ENCODE measurements at places on chromosomes 16 and 17.

GRCh38 chr16:31107465-31107867 is 720 bp upstream of the BCKDK start:
- no peaks in the 10 kb centered on the region for H3K27me3 ChIP-seq
- H3K27ac ChIP-seq, result no peak overlapping the region
- H3K36me3 ChIP-seq, result peaks cover 8% of the 10 kb centered on the region
- H3K4me1 ChIP-seq, result peaks cover 26% of the 10 kb centered on the region
- H3K4me3 ChIP-seq, result no peak overlapping the region

- no peaks in the 10 kb centered on the region for H3K4me1 ChIP-seq
- H3K27me3 ChIP-seq, result no peaks in the 10 kb centered on the region
- DNase-seq, result no peak
- H3K27ac ChIP-seq, result no peak overlapping the region
- no peaks in the 10 kb centered on the region for H3K36me3 ChIP-seq
- H3K4me3 ChIP-seq, result no peak overlapping the region
Observed at GRCh38 chr17:6170349-6170748, 100.2 kb downstream of the WSCD1 start.

DNA sequence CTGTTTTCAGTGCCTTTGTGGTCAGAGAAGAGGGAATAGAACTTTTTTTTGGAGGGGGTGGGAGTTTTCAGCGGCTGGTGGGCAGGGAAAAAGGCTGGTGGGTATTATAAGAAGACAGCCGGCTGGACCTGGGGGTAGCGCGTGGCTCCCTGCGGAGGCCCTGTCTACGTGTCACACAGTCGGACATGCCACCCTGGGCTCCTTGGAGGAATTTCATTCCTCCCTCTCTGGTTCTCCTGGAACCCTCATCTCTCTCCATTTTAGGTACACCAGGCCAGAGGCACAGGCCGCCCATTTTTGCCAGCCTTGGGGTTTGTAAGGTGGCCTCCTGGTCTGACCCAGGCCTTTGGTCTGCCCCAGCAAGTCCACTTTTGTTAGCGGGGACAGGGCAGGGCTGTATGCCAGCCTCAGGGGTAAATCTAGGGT is 908 bp downstream of the FKBP10 start:
- no peak for DNase-seq
- no peaks in the 10 kb centered on the region for H3K27me3 ChIP-seq
- no peak overlapping the region for H3K4me3 ChIP-seq
- no peaks in the 10 kb centered on the region for H3K36me3 ChIP-seq
- H3K27ac ChIP-seq, result no peak overlapping the region

GRCh38 chr17:2018716-2019510 is 6.2 kb downstream of the RTN4RL1 start:
- no peak for DNase-seq
- H3K4me3 ChIP-seq, result no peak overlapping the region
- H3K27me3 ChIP-seq, result peaks cover 14% of the 10 kb centered on the region

DNA sequence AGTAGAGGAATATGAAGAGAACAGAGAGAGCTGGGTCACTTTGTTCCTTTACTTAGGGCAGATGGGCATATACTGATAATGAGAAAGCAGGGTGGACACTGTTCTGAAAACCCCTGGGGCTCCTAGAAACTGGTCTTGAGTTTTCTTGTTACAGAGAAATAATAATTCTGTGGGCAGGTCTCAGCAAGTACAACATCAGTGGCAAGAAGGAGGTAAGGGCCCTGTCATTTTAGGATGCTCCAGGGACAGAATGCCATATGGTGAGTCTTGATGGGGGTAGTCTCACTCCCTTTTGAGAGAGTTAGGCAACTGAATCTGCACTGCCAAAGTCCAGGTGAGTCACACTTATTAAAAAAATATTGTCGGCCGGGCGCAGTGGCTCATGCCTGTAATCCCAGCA is 102.3 kb downstream of the KCNJ2 start:
- H3K36me3 ChIP-seq, result no peaks in the 10 kb centered on the region
- DNase-seq, result no peak
- no peak overlapping the region for H3K27ac ChIP-seq
- H3K4me1 ChIP-seq, result no peaks in the 10 kb centered on the region
- H3K27me3 ChIP-seq, result no peaks in the 10 kb centered on the region

DNA sequence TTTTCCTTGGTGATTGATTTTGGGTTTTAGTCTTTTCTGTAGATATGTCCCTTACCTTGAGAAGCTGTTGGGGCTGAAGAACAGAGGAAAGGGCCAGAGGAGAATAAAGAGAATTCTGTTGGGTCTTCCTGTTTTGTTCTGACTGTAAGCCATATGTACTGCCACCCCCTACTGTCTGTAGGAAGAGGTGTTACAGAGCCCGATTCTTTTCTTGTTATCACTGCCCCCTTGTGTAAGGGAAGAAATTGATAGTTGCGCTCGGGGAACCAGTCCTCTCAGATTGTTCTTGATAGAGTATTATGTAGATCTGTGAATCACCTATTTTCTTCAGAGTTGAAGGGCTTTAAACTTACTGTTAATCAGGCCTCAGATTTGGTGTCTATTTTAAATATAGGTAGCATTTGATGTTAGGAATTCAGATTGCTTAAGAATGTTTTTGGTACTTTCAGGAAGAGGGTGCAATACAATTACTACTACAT is 2.4 kb downstream of the TANC2 start:
- peak; percentile 89 for DNase-seq
- H3K4me3 ChIP-seq, result no peak overlapping the region
- H3K27me3 ChIP-seq, result no peaks in the 10 kb centered on the region
- H3K4me1 ChIP-seq, result peaks cover 11% of the 10 kb centered on the region

- H3K27me3 ChIP-seq, result no peaks in the 10 kb centered on the region
- H3K4me1 ChIP-seq, result no peaks in the 10 kb centered on the region
- no peak overlapping the region for H3K4me3 ChIP-seq
- DNase-seq, result no peak
- no peak overlapping the region for H3K27ac ChIP-seq
Observed at GRCh38 chr17:13153036-13153435, 135.2 kb upstream of the ELAC2 start.

DNA sequence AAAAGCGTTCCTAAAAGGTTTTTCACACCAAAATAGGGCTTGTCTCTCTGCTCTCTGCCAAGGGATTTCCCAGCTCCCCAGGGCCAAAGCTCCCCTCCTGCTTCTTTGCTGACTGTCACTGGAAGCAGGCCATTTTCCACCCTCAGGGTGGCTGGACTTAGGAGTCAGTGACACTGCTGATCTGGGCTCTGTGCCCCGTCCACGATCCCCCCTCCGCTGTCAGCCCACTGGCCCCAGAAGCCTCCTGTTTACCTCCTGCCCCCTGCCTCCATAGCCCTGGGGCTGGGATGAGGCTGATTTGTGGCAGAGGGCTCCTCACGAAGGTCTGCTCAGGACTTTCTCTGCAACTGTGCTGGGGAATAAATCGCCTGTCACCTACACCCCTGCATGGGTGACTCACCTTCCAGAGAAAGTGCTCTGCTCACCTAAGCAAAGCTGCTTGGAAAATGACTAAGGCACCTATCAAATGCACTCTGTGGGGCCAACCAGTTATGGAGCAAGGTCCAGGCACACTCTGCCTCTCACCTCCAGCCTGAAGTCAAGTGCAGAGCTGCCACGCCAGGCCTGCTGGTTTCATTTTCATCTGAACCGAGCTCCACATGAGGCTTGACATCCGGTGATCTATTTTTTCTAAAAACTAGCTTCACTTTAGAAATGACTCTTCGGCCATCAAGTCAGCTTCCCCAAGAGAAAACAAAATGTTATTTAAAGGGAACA is 4.9 kb downstream of the MAP3K14 start:
- H3K4me1 ChIP-seq, result peaks cover 61% of the 10 kb centered on the region
- peak overlapping the region; percentile 27 for H3K27ac ChIP-seq
- no peaks in the 10 kb centered on the region for H3K27me3 ChIP-seq
- peak overlapping the region; percentile 28 for H3K4me3 ChIP-seq
- DNase-seq, result peak; percentile 41

- no peak overlapping the region for H3K4me3 ChIP-seq
- no peaks in the 10 kb centered on the region for H3K4me1 ChIP-seq
- no peaks in the 10 kb centered on the region for H3K27me3 ChIP-seq
- no peak overlapping the region for H3K27ac ChIP-seq
Observed at GRCh38 chr16:77531752-77532151, 96.9 kb upstream of the ADAMTS18 start.

GRCh38 chr17:51120357-51120738 is 320 bp downstream of the SPAG9 start:
- H3K4me3 ChIP-seq, result peak overlapping the region; percentile 95
- peak overlapping the region; percentile 94 for H3K27ac ChIP-seq
- no peaks in the 10 kb centered on the region for H3K36me3 ChIP-seq
- peaks cover 15% of the 10 kb centered on the region for H3K4me1 ChIP-seq
- DNase-seq, result no peak

DNA sequence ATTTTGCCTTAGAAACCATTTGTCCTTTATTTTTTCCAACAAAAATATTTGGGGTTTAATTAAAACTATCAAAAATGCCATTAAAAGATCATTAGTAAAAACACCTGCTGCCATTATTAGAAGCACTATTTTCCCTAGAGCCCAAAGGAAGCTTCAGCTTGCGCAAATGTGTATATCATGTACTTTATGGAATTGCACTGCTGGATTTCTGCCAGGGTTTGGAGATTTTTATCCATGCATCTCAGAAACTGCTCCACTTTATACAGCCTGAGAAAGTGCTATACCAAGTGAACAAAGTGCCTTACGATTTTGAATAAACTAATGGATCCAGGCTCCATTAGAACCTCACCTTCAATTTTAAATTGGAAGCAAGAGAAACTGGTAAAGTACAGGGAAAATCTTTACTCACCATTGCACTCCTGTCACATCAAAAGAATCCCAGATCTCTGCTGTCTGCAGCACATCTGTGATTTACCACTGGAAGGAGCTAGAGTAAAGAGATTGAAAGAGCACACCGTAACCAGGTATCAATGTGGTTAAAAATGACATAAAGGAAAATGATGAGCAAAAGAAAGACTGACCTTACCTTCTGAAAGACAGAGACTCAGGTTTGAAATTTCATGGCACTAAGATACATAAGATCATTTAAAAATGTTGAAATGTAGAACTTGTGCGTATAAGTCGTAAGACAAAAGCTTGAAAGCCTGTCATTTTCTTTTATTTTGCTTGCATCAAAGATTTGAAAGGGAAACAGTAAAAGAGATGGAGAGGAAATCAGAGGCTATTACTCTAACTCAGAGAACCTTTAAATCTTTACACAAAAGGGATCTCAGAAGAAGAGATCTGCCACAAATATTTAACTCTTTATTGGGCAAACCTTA is 678.1 kb upstream of the GOT2 start:
- no peaks in the 10 kb centered on the region for H3K36me3 ChIP-seq
- no peak overlapping the region for H3K27ac ChIP-seq
- no peaks in the 10 kb centered on the region for H3K27me3 ChIP-seq
- H3K4me1 ChIP-seq, result no peaks in the 10 kb centered on the region
- H3K4me3 ChIP-seq, result no peak overlapping the region

DNA sequence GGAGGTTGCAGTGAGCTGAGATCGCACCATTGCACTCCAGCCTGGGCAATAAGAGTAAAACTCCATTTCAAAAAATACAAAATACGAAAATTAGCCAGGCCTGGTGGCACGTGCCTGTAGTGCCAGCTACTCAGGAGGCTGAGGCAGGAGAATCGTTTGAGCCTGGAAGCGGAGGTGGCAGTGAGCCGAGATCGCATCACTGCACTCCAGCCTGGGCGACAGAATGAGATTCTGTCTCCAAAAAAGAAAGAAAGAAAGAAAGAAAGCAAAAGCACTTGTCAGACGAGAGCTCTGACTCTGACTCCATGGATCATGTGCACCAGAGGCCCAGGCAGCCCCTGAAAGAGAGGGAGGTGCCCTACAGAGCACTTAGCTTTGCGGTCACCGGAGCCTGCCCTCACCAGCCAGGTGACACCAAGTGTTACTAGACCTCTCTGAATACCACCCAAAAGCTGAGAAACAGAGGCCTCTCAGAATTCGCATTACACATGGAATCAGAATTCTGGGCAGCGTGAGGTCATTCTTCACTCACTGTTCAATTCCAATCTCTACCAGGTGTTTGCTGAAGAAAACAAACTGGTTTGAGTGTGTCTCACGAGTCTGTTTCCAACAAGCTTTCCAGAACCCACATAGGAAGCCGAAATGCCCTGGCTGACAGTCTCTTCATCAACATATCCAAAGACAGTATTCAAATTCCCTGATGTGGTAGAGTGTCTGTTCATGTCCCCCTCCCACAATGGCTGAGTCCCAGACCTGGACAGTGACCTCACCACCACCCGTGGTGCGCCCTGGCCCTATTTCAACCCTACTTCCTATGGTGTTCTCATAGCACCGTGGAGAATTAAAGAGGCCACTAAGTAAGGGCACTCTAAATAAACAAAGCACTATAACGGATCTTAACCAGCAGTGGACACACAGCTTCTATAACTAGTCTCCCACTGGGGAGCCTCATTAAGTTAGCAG is 1.5 kb downstream of the FLCN start:
- DNase-seq, result no peak
- H3K4me3 ChIP-seq, result peak overlapping the region; percentile 72
- H3K27me3 ChIP-seq, result no peaks in the 10 kb centered on the region
- peaks cover 21% of the 10 kb centered on the region for H3K36me3 ChIP-seq
- peaks cover 31% of the 10 kb centered on the region for H3K4me1 ChIP-seq

- H3K4me1 ChIP-seq, result peaks cover 42% of the 10 kb centered on the region
- H3K27me3 ChIP-seq, result no peaks in the 10 kb centered on the region
- H3K4me3 ChIP-seq, result no peak overlapping the region
- H3K27ac ChIP-seq, result peak overlapping the region; percentile 76
Observed at GRCh38 chr16:48535831-48536613, 74.0 kb downstream of the N4BP1 start.

DNA sequence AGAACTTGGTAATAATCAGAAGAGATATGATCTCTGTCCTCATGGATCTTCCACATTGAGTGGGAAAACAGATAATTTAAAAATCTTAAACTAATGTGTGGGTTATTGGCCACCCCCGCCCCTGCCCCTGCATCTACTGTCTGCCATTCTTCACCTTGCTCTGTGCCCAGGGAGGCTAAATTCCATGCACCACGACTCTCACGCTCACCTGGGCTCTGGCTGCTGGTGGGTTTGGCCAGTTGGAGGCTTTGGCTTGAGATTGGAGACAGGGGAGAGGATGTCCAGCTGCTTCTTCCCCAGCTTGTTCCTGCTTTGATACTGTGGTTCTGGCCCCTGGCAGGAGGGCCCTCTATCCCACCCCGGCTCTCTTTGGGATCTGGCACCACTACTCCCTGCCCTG is 127.9 kb downstream of the IRX5 start:
- DNase-seq, result no peak
- no peaks in the 10 kb centered on the region for H3K36me3 ChIP-seq
- H3K27me3 ChIP-seq, result peaks cover 30% of the 10 kb centered on the region
- no peak overlapping the region for H3K27ac ChIP-seq
- H3K4me3 ChIP-seq, result no peak overlapping the region

GRCh38 chr17:9217151-9218056 is 196.1 kb downstream of the NTN1 start:
- H3K27ac ChIP-seq, result no peak overlapping the region
- H3K4me3 ChIP-seq, result no peak overlapping the region
- H3K36me3 ChIP-seq, result no peaks in the 10 kb centered on the region
- H3K4me1 ChIP-seq, result no peaks in the 10 kb centered on the region
- H3K27me3 ChIP-seq, result no peaks in the 10 kb centered on the region

GRCh38 chr17:64041912-64042311 is 21.5 kb upstream of the ICAM2 start:
- no peak overlapping the region for H3K4me3 ChIP-seq
- no peaks in the 10 kb centered on the region for H3K4me1 ChIP-seq
- peaks cover 31% of the 10 kb centered on the region for H3K36me3 ChIP-seq
- H3K27me3 ChIP-seq, result no peaks in the 10 kb centered on the region

DNA sequence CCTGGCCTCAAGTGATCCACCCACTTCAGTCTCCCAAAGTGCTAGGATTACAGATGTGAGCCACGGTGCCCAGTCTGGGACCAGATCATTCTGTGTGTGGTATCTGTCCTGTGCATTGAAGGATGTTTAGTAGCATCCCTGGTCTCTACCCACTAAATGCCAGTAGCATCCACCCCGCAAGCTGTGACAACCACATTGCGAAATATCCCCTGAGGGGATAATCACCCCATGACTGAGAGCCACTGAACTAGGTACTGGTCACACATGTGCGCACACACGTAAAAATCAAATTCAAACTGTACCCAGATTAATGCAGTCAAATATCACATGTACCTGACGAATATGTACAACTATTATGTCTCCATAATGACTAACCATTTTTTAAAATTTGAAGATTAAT is 35.8 kb downstream of the TEKT5 start:
- no peak overlapping the region for H3K4me3 ChIP-seq

Data from common myeloid progenitor, CD34-positive (primary cell).